Frontal cortex (tissue), 4 donors: ENCODE measurements at places on chromosomes 7 and 10. TPM values are rescaled to one million over a fixed set of nuclear protein-coding genes. Genes with fewer than 3 reads are reported as not detected.

The UCN3 gene
- total RNA-seq: not detected

DNA sequence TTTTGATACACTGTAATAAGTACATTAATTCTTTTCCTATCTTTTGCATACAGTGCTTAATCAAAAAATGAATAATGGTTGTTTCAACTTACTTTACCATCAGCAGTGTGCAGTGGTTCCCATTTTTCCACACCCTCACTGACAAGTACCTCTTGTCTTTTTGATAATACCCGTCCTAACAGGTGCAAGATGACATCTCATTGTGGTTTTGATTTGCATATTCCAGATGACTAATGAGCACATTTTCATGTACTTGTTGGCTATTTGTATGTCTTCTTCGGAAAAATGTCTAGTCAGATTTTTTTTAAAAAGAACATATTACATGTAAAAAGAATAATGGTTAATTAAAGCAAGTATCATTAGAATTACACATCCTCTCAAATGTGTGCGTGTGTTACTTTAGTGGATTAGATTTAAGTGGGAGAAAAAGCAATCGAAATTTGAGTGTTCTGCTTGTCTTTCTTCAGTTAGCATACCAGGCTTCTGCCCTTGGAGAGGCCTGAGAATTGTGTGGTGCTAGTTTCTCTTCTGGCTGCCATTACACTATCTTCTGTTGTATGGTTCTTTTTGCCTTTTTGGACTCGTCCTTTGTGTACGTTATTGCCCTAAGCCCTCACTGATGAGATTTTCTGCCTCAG, 291.2 kb downstream of the AUTS2 start:
- DNase-seq: no peak

DNA sequence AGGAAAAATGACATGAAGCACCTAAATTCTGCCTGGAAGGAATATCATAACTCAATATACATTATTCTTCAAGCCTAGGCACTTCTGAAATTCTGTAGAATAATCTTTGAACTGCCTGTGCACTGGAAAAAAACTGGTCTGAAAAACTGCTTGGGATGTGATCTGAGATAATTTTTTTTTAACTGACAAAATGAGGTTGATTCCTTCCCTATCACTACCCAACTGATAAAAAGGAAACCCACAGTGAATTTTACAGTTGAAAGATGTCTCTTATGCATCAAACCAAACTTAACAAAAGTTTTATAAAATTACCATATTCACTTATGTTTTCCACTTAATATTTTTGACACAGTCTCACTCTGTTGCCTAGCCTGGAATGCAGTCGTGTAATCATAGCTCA, 67.2 kb upstream of the FAM133B start:
- no peak for DNase-seq

DNA sequence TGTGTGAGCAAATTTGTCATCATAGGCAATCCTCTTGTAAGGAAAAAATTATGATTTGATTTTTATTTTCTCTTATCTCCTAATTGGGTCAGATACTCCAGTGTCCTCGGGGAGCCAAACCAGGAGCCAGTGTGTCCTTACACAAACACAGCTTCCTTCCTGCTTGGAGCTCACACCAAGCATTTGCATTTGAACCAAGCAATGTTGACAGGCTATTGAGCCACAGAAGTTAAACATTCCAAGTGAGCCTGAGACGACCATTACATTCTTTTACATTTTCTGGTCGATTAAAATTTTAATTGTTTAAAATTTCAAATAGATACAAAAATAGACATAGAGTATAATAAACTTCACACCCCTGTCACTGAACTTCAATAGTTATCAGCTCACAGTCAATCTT, 194.8 kb downstream of the CFTR start:
- no peak for DNase-seq

- no peak for DNase-seq
These were observed 29.5 kb downstream of the BMPR1A start for GRCh38 chr10:86785968-86786367.
